ENCODE measurements at places on chromosomes 5 and 9.

DNA sequence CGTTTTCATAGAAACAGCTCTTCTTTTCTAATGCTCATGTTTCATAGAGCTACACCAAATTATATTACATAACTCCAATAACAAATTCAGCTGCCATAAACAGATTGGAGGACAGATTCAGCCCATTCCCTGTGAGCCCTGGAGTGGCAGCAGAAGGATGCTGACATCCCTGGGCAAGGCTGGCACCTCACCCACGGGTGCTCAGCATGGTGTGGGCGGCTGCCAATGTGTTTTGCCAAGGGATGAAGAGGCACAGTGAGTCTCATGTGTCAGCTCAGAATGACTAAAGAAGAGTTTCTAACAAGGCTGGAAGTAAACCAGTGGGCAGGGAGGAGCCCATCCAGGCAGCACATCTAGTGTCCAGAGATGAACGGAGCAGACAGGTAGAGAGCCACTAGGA, 127.1 kb upstream of the ICE1 start:
- no peak for DNase-seq

DNA sequence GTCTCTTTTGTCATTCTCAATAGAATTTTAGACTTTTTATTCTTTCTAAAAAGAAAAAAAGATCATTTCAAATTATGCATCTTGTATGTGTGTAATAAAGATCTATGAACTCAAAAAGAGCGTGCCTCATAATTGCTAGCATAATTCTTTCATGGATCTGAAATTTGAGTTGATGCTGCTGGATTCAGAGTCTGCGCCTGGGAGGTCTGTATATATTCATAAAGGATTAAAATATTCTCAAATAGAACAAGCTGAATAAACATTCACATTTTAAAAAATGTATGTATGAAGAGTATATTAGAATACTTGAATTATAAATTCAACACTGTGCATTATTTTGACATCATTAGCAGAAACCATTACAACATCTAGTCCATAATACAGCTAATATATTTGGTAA, 297.8 kb upstream of the GRAMD2B start:
- no peak for DNase-seq

- no peak for DNase-seq
These were observed 50.0 kb upstream of the ADAMTSL1 start for GRCh38 chr9:18423791-18424531.

DNA sequence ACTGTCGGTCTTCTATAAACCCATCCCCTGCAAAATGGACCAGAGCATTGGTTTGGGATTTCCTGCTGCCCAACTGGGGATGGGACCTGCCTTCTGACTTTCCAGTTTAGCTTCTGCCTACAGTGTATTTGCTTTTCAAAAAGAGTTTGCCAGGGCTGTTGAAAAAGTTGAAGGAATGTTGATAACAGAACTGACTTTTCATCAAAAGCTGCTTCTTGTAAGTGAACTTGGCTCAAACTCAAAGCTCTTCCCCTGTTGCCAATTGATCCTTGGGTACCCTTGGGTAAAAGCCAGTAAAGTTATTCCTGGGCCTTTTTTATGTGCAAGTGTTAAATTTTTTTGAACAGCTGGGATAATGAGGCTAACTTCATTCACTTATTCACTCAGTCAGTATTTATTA, 142.9 kb upstream of the SLC30A5 start:
- no peak for DNase-seq

DNA sequence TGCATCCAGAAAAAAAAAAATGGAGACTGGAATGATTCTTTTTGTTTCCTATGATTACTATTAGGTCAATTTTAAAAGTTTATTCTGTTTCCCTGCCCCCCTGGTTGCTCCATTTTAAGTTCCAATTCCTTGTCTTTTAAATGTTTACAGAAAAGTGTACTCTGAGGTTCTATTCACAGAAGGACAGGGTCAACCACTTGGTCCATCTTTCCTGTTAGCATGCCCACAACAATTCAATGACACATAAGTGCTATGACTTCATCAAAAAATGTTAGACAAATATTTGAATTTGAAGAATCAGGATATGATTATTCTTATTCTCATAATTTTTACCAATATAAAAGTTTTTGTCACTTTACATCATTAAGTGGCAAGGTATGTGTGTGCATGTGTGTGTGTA, 123.7 kb downstream of the PDE4D start:
- no peak for DNase-seq

DNA sequence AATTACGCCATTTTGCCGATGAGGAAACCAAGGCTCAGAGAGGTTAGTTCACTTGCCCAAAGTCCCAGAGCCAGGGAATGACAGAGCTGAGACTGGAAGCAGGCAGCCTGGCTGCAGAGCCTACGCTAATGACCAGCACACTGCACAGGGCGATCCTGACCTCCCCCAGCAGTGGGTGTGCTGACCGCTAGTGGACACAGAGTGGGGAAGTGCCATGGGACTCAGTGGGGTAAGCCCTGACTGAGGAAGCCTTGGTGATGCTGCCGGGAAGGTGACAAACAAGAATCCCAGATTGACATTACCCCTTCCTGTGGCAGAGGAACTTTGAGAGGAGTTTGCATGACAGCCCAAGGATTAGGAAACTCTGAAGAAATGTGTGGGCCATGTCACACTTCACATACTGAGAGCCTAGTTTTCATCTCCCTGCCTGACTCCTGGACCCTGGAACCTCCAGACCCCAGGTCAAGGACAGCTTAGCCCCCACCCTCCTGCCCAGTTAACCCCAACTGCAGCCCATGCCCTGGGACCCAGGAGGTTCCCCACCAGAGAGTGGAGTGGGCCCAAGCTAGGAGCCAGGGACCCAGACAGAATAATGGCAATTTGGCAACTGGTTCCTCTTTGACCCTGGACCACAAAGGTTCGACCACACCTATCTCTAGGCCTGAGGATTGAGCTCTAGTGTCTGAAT, 19.7 kb upstream of the CSF1R start:
- no peak for DNase-seq

DNA sequence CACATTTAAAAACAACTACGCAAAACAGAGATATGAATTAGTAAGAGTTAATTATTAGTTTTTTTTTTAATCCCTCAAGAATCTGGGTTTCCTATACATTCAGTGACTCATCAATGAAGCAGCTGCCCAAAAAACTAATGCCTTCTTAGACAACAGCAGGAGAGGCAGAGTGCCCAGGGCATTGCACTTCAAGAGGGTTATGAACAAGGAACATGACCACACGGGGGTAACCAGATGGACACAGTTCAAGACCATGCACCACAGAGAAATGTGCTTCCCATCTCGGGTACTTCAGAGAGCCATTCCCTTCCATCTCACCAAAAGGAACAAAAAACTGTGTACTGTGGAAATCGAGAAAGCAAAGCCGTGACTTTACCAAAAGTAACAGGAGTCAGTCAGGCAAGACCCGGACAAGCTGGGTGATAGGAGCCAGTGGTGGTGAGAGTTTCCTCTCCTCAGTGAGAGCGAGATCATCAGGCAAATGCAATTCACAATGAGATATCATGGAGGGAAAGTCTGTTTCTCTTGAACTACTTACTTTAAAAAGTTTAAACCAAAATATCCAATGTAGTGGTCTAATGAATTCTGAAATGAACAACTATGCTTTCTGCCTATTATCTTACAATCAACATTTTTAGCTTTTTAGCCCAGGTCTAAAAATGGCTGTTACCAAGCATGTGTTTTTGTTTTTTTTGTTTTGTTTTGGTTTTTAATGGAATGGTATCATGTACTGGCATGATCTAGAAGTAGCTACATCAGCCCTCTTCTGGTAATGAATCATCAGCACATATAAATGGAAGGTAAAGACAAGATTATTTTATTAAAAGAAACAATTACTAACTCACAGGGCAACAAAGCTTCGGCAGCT, 192.1 kb downstream of the TSSK1B start:
- DNase-seq = no peak

DNA sequence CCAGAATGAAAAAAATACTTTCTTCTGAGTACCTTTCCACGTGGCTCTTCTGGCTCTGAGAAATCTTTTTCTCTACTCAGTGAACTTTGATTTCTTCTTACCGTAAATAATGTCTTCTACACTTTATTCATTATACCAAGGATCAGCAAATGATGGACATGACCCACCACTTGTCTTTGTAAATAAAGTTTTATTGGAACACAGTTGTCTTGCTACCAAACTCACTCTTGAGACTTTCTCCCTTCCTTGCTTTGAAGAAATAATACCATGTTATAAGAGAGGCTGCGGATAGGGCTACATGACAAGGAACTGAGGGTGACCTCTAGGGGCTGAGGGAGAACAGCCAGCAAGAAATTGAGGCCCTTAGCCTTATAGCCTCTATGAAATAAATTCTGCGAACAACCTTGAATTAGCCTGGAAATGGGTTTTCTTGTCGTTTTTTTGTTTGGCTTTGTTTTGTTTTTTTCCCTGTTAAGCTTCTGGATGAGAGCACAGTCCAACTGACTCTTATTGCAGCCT, 212.5 kb downstream of the COMMD10 start:
- no peak for DNase-seq

DNA sequence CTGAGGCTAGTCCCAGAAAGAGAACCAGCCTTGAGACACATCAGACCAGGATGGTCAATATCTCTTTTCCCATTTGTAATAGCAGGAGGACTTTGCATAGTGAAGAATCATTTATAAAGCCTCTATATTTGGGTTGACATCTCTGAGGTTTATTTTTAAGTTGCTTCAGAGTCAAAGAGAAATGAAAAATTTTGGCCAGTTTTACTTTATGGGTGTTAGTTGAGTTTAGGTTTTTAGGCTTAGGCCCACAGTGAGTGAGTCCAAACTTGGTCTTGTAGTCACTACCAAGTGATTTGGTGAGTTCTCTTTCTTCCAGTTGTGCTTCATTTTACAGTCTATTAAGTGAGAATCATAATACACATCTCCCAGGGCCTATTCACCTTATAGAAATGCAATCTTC, 5.3 kb upstream of the MEF2C start:
- no peak for DNase-seq

GRCh38 chr5:179314606-179315355, 30.5 kb downstream of the ADAMTS2 start:
- DNase-seq = no peak

DNA sequence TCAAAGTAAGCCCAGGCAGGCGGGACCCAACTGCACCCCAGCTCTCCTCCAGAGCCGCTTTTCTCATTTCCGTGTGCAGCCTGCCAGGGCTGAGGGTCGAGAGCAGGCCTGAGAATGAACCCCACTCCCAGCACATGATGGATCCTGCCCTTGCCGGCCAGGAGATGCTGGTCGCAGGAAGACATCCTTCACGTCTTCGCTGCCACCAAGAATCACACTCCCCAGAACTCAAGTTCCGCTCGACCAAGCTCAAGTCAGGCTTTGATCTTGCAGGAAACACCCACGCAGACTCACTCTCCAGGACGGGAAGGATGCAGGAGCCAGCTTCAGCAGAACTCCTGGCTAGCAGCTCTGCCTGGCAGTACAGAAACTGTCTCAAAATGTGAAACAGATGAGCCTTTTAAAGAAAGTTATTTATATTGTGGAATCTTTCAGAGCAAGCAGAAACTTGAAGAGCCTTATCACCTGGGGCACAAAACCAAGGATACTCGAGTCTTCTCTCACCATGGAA, 102.4 kb downstream of the ROR2 start:
- no peak for DNase-seq

- DNase-seq = no peak
These were observed 249.8 kb upstream of the ZNF608 start for GRCh38 chr5:124996023-124996763.

DNA sequence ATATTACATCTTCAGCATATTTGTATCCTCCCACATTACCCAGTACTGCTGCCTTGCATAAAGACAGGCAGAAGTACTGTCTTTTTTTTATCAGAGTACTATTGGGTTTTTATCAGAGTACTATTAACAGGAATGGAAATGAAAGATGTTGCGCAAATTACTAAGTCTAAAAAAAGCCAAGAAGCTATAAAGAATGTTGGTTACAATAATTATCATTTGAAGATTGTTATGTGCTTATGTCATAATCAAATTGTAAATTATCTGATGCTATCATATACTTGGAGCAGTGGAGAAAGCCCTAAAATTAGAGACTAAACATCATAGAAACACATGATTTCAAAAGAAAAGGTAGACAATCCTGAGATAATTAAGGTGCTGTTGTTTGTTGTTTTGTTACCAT, 188.8 kb downstream of the CCDC192 start:
- no peak for DNase-seq

DNA sequence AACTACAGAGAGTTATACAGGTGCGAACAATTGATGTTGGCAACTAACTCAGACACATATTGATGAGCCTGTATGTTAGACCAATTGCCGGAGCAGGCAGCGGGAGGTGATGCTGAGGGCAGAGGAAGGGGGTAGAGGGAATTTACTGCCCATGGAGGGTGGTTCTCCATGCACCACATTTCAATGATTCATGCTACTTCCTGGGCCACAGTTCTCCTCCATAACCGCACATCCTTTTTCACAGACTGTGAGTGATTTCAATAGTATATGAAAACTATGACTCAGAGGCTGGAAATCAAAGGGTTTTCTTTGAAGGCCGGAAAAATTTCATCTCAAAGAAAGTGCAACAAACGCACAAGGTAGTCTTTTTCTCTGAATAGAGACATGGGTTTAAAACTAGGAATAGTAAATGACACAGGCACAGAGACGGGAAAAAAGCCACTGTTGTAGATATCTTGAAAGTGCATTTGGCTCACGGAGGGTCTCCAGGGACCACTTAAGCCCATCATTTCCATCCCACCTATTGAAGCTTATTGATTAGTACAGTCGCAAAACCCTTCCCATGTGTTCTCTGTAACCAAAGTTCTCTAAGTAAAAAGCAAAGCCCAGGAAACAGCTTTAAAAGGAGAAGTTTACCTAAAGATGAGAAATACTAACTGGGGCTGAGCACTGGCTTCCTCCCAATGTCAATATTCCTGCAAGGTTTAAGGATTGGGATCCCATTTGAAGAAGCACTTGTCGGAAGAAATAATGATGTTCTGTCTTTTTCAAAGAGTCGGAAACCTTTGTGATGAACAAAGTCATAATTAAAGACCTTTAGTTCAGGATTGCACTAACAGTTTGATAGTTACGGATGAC, 28.0 kb upstream of the ADAM19 start:
- no peak for DNase-seq

DNA sequence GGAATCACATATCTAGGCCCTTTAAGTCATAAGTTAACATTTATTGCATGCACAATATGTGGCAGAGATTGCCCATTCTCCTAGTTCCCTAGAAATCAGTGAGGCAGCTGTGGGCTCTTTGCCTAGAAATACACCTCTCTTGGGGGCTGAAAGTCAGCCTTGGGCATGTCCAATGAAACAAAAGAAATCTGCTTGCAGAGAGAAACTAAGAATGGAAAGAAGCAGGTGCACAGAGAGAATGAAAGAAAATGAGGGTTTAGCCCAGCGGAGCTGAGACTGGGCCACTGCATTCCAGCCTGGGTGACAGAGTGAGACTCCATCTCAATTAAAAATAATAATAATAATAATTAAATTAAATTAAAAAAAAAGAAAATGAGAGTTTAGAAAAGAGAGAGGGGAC, 57.3 kb upstream of the DAB2 start:
- no peak for DNase-seq

DNA sequence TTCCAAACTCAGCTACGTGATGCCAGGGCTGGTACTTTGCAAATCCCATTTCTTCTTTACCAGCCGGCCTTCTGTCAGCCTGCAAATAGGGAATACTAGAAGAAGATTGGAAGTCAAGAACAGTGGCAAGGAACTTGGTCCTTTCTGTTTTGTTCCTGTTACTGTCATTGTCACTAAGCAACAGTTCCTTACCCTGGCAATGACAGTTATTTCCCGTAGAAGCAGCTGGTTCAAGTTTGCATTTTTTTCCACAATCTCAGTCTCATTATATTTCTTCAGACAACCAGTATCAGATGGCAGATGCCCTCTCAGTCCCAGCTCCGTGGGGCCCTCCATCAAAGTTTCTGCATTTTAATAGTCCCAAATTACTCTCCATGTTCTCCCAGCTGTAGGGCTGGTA, 9.1 kb upstream of the C1QTNF2 start:
- no peak for DNase-seq
